ENCODE measurements at places on chromosomes 7 and 10.

DNA sequence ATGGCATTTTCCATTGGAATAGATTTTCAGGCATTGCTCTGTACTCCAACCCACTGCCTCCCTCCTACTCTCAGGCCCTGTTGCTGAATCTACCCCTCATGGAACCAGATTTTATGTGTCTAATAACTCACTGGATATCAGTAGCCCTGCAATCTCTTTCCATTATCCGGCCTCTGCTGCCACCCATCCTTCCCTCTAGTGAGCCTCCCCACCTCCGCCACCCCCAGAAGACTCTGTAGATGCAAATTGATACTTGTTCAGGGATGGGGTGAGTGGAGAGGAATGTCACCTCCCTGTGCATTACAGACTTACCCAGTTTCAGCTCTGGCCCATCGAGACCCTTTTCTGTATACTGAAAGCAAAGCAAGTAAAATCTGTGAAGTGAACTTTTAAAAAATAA lies 52.3 kb upstream of the PHYHIPL start:
- no peak for DNase-seq

GRCh38 chr10:96496281-96496925 lies 17.3 kb downstream of the TLL2 start:
- no peak for DNase-seq

DNA sequence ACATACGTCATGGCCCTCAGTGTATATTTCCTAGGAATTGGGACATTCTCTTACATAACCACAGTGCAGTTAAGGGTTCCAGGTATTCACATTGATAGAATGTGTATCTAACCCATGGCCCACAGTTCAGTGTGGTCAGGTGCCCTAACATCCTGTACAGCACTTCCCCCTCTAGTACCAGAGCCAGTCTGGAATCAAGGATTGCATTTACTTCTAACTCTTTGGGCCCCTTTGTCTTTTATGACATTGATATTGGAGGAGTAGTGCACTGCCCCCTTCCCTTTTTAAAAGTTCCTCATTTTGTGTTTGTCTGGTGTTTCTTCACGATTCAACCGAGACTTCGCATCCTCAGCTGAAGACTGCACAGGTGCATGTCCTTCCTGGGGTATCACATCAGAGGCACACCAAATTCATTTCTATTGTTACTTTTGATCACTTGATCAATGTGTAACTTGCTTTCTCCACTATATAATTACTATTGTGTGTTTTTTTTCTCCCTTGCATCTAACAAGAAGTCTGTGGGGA lies 22.4 kb upstream of the NPFFR1 start:
- no peak for DNase-seq

GRCh38 chr7:155947051-155947450 lies 134.8 kb upstream of the SHH start:
- DNase-seq = no peak

DNA sequence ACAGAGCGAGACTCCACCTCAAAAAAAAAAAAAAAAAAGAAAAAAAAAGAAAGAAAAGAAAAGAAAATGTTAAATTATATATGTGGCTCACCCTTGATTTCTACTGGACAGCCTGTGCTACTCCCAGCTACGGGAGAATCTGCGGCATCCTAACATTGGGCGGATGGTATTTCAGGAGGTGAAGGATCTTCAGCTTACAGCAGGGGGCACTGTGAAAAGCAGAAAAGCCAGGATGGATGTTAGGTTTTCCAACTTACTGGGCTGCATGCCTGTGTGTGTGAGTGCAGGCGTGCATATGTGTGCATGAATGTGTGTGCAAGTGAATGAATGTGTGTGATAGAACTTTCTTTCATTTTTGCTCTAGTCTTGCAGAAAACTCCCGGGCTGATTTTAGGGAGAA lies 1066.5 kb downstream of the TYW1 start:
- DNase-seq = no peak

DNA sequence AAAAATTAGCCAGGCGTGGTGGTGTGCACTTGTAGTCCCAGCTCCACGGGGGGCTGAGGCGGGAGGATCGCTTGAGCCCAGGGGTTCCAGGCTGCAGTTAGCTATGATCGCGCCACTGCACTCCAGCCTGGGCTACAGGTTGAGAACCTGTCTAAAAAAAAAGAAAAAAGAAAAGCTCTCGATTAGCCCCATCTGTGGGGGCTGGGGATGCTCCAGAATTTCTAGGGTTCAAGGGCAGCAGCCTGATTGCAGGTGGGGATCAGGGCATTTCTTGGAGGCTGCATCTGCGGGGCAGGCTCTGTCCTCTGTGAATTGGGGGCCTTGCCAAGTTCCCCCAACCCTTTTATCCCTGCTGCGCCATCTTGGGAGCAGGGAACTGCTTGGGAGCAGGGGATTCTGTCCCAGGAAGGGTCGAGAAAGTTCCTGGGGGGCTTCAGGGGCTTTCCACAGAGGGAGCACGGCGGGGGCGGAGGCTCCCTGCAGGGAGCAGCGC lies 651 bp upstream of the ARPC1A start:
- DNase-seq = no peak

Measured in NCI-H1930 (cell line).